NCI-H226 (cell line): ENCODE measurements at places on chromosomes 2 and 18.
A peak's percentile ranks its signal among the peaks of the same experiment; 100 is the strongest.

DNA sequence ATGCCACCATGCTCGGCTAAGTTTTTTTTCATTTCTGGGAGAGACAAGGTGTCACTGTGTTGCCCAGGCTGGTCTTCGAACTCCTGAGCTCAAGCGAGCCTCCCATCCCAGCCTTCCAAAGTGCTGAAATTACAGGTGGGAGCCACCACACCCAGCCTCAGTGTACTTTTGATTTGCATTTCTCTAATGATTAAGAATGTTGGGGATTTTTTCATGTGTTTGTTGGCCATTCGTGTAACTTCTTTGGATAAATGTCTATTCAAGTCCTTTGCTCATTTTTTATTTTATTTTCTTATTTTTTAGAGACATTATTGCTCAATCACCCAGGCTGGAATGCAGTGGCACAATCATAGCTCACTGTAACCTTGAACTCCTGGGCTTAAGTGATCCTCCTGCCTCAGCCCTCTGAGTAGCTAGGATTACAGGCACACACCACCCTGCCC is 73.1 kb downstream of the TMEM185B start:
- DNase-seq = no peak

- DNase-seq = no peak
These were observed 97.0 kb downstream of the CDH2 start for GRCh38 chr18:28079883-28080282.

DNA sequence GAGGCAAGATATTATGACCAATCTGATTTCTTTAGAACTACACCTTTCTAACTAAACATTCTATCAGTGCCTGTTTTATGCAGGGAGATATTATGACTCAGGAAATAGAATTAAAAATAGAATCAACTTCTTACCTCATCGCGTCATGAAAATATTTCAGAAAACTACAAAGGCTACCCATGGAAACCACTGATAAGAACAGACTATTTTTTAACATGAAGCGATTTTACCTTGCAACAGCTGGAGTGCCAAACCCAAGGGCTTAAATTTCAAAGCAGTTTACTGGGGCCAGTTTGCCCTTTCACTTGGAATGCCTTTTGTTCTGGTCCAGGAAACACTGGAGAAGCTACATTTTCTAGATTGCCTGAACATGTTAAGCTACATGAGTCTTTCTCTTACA is 304.8 kb upstream of the CCDC68 start:
- DNase-seq = peak; percentile 54

DNA sequence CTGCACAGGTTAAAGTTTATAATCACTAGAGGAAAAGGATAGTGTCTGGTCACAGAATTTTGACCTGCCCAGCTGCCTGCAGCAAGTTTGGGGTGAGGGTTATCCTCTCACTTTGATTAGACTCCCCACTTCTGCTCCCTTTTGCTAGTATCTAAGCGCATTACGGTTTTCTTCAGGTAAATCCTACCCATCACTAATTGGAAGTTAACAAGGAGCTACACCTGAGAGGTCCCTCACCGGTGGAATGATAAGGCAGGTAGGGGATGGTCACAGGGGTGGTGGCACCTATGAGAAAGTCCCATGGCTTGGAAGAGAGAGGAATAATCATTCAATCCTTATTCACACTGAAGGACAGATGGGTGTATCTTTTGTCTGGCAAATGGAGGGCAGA is 7.6 kb downstream of the BCL2 start:
- no peak for DNase-seq

- no peak for DNase-seq
These were observed 19.9 kb downstream of the KCNG2 start for GRCh38 chr18:79817607-79817998.

DNA sequence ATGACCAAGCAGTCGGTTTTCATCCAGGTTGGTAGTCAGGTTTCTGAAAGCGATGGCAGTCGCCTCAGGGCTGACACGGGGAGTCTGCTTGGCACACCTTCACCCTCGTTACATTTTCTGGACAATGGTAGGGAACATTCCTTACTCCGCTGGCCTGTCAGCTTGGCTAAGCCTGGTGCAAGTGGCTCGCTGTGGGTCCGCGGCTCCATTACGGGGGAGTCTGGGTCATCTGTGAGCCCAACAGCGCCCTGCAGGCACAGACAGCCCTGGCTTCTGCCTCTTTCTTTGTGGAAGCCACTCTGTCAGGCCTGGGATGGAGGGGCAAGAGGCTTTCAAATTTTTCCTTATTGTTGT is 95.6 kb downstream of the HDAC4 start:
- DNase-seq = no peak

DNA sequence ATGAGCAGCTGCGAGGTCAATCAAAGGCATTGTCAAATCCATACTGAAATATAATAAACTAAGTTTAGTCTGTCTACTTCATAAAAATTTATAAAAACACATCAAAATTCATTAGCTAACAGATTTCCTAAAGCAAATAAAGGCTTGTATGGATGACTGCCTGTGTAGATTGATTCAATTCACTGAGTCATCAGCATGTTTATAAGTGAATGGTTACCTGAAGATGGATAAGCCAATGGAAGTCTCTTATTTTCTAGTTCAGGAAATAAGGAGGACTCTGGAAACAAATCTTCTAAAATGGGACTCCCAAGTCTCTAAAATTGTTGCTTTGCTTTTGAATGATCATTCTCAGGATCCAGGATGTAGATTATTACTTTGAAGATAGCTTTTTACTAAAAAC is 57.0 kb upstream of the HNRNPA3 start:
- no peak for DNase-seq

DNA sequence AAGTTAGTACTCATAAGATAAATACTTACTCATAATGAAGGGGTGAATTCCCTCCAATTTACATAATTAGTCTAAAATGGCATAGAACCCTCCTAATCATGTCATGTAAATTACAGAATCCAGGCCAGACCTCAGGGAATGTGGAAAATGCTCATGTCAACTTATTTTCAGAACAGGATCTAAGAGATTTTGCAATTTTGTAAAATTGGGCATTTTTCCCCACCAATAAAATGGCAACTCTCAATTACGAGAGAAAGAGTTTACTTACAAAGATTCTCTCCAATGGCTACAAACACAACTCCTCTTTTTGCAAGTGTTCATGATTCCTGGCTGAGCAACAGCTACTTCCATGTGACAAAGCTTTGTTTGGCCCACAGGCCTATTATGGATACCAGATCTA is 33.8 kb upstream of the SP5 start:
- DNase-seq = no peak

DNA sequence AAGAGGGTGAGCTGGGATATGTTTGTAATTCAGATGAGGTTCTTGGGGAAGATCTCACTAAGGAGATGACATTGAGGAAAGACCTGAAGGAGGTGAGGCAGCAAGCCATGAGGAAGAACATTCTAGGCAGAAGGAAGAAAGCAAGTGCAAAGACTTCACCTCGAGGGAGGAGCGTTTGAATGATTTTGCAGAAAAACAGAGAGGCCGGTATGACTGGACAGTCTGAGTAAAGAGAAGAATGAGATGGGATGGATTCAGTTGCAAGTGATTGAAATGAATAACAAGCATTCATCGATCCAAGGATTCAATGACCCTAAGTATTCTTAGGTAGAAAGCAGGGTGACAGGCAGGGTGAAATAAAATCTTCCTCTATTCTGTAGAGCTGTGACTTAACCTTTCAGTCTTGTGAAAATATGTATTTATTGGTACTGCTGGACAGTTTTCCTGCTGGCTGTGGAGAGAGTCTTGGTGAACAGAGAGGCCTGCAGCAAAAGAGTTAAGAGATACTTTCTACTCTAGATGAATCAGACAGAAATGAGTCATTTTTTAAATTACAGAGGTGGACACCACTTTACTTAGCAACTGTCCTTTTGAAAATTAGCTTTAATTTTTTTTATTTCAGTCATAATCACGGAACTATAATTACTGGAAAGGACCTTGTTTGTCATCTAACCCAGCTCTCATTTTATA is 278.4 kb downstream of the LRRTM1 start:
- DNase-seq = no peak

GRCh38 chr2:196685792-196686191 is 46.3 kb downstream of the CCDC150 start:
- DNase-seq = no peak

DNA sequence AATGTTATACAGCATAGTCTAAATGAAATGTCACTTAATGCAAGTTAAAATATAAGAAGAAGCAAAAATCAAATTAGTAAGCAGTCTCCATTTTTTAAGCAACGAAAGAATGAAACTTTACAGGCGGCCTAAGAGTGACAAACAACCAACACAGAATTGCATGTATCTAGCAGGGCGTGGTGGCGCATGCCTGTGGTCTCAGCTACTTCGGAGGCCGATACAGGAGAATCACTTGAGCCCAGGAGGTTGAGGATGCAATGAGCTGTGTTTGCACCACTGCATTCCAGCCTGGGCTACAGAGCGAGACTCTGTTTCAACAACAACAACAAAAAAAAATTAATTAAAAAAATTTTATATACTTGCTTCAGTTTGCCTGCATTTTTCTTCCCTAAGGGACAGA is 16.6 kb downstream of the RBMS1 start:
- DNase-seq = no peak

- no peak for DNase-seq
These were observed 165.9 kb upstream of the CREB1 start for GRCh38 chr2:207363761-207364290.

DNA sequence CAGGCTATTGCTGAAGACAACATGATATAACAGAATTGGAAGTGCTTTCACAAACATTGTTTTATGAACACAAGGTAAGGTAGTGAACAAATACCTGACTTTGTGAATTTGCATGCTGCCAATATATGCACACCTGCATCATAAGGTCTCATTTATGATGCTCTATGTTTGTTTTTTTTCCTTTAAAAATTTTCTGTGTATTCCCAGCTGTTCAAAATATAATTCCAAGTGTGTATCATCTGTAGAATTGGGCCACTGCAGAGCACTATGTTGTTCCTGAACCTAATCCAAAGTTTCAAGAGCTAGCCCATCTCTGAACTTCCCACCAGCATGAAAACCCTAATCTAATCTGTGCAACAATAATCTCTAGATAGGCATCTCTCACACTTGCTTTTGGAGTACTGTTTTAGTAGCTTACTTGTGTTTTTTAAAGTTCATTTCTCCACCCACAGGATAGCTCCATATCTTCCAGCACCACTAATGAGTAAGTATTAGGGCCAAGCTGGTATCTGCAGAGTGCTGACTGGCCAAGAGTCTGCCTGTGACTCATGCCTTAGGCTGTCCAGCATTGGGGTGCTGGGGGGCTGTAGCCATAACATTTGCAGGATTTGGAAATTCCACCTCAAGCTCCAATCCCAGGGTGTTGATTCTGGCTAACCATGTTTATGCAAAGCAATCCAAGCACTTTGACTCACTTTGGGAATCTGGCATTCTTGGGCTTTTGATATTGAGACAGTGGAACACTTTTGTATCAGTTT is 208.2 kb upstream of the REV1 start:
- DNase-seq = peak; percentile 94

DNA sequence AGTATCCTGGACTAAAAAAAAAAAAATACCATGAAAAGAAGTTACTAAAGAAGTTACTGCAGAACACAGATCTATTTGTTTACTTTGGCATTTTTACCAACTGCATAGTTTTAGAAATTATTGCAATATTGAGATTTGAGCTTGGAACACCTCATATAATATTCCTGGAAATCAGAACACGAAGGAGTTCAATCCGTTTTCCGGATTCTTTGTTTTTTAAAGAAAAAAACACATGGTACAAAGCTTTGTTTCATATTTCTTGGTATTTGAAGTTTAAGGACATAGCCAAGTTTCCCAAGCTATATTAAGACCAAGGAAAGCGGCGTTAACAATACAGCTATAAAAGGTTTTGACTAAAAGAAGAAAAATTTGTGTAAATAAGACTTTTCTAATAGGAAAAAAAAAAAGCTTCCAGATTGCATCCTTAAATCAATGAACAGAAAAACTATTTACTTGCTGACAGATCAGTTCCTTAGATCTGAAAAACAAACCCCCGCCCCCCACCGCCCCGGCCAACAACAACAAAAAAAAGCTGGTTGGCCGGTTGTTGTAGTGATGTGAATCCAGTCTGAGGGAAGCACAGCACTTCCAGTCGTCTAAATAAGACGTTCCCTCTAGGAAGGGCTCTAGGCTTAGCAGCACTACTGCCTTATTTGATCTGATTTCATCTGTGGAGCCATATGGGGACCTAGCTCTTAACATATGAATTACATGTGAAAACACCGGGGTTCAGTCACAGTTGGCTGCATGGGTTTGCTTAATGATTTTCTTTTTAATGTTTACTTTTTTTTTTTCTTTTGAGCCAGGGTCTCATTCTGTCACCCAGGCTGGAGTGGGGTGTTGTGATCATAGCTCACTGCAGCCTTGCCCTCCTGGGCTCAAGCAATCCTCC is 2.5 kb upstream of the RHOB start:
- no peak for DNase-seq

GRCh38 chr2:42868874-42869273 is 76.5 kb upstream of the HAAO start:
- no peak for DNase-seq

DNA sequence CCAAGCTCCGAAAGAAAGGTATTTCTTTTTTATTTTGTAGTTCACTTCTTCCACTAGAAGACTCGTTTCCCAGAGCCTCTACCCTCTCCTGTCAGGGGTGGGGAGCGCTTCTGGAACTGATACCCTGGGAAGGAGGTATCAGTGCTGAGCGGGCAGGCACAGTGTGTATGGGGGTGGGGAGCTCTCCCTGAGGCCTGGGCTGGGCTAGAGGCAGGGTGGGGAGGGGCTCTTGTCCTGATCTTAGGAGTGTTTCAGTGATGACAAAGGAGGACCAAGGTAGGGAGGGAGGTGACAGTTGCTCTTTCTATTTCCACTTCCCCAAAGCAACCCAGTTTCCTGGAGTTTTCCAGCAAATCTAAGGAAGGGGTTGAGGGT is 65.4 kb downstream of the ARHGAP25 start:
- DNase-seq = no peak

DNA sequence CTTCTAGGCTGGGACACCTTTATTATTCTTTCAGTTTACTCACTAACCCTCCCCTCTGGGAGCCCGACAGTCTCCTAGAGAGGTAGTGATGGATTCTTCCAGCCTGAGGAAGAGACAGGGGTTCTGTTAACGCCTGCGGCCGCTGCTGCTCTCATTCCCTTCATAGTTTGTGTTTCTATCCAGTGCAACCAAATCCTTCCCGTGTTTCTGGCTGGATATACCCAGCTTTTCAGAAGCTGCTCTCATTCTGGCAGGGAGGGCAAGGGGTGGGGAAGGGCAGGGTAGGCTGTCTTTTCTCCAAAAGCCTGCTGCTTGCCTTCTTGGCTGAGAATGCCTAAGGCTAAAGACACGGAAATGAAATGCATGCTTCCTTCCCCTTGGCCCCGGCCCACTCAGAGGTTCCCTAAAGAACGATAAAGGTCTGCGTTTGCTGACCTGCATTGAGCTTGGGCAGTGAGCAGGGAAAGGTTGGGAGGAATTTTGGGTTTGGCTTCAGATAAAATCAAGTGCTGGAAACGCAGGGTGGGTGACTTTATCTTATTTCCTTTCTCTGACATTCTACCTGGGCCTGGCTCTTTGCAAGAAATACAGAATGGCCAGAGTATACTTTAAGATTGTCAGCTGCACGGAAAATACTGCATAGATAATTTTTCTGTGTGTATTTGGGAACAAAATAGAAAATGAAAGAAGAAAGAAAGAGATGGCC is 390.9 kb downstream of the NBAS start:
- DNase-seq = no peak

GRCh38 chr18:35624146-35624545 is 42.6 kb downstream of the GALNT1 start:
- DNase-seq = no peak
